ENCODE measurements at places on chromosomes 6 and 20.
A peak's percentile ranks its signal among the peaks of the same experiment; 100 is the strongest.

DNA sequence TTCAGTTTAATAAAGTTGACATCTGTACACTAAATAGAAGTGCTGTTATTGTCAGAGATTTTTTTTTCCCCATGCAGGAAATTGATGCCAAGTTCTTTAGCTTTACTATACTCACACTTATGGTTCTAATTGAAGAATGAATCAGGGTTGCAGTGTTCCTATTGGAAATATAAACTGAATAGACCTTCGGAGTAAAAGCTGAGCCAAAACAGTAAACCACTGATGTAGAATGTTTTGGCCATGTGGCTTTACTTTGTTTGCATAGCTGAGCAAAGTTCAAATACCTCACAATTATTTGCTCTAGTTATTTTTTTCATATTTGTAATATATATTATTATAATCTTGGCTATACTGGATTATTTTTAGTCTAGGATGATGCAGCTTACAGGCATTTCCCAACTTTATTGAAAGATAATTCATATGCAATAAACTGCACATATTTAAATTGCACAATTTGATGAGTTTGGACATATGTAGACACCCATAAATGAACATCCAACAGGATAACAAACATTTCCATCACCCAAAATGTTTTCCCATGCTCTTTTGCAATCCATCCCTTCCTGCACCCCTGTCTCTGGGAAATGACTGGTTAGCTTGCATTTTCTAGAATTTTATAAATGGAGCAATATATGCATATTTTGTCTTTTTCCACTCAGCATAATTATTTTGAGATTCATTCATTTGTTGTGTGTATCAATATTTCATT lies 105.8 kb upstream of the NOX3 start:
- no peak for DNase-seq

- DNase-seq = no peak
These were observed 92.1 kb downstream of the FOXC1 start for GRCh38 chr6:1701668-1702353.

DNA sequence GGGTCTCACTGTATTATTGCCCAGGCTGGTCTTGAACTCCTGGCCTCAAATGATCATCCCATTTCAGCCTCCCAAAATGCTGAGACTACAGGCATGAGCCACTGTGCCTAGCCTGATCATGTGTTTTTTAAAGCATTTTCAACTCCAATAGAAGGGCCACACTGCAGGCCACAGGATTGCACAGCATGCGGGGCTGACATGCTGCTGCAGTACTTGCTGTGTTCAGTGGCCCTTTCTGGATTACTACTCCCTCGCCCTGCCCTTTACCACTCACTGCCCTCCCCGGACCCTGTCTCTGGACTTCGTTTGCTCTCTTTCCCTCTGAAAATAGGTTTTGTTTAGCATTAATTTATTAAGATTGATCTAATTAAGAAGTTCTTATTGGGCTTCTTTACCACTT lies 37.3 kb downstream of the HECA start:
- DNase-seq = no peak

DNA sequence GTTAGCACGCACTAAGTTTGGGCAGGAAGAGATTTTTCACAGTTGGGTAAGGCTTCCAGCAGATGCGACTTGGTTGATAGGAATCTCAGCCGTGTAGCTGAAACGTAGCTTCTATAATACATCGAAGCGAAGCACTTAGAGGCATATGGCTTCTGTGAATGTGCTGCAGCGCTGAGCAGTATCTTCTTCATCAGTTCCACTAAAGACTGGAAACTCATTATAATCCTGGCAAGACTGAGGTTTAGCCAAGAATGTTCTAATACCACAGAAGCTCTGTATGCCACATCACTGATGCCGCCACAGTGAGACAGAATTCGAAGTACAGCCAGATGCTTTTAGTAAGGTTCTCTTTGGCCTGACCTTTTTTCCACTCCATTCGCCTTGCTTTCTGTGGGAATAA lies 680.2 kb upstream of the AGPAT4 start:
- no peak for DNase-seq

DNA sequence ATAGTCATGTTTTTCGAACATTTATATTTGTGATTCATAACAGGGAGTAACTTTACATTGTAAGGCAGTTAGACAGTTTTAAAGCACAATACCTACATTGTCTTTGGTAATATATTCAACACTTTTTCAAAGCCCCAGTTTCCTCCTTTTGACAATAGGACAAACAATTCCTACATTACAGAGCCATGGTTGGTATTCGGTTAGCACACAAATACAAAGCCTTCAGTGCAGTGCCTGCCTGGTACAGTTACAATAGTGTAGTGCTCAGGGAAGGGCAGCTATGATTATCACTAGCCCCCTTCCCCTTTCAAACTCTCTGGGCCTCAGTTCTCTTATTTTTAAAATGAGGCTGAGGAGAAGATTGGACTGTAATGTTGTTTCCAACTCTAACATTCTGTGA lies 207.8 kb downstream of the TPBG start:
- no peak for DNase-seq

DNA sequence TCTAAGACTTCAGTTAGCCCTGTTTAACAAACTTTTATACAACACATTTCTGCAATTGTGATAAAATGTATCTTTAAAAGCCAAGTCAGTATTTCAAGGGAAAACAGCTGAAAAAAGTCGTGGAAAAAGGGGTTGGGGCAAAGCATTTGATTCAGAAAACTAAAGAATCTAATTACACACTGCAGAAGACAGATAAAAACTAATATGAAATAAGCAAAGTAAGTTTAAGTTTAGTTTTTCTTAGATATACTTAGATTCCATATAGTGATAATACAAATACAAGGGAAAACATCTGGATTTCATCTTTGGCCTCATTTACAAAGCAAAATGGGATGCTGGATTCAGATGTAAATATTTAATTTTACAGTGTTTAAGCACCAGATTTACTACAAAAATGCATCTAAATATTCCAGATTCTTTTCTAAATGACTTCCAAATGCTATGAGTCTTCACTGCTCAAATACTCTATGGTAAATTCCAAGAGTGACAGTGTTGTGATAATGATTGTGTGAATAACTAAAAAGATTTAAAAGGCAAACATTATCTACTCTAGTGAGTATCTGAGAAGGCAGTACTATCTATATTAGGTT lies 1.5 kb upstream of the ADNP start:
- DNase-seq = no peak

DNA sequence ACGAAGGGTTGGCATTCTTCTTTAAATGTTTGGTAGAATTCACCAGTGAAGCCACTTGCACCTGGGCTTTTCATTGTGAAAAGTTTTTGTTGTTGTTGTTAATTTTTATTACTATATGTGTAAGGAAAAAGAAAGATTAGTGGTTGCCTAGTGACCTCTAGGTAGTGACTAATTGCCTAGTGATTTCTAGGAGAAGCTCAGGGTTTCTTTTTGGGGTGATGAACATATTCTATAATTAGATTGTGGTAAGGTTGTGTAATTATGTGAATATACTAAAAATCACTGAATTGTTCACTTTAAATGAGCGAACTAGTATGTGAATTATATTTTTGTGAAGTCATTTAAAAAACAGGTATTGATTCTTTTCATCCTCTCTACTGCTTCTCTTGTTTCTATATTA lies 123.8 kb upstream of the TMEM170B start:
- DNase-seq = no peak

- DNase-seq = no peak
These were observed 114.9 kb upstream of the IFNGR1 start for GRCh38 chr6:137334094-137334493.

GRCh38 chr6:108348655-108349349 lies 53.9 kb downstream of the AFG1L start:
- DNase-seq = no peak

DNA sequence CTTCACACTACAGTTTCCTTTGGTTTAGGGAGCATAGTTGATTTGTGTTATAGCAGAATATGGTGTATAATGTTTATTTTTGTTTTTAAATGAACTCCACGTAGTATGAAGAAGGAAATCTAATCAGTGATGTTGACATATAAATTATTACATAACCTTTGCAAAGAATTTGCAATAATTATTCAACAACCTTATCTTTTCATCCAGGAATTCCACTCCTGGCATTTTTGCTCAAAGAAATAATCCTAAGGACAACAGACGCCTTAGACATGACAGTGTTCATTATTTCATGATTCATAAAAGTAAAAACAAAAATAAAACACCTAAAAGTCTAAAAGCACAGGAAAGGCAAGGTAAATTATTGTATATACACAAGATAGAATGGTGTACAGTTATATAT lies 229.2 kb downstream of the EPM2A start:
- DNase-seq = no peak

DNA sequence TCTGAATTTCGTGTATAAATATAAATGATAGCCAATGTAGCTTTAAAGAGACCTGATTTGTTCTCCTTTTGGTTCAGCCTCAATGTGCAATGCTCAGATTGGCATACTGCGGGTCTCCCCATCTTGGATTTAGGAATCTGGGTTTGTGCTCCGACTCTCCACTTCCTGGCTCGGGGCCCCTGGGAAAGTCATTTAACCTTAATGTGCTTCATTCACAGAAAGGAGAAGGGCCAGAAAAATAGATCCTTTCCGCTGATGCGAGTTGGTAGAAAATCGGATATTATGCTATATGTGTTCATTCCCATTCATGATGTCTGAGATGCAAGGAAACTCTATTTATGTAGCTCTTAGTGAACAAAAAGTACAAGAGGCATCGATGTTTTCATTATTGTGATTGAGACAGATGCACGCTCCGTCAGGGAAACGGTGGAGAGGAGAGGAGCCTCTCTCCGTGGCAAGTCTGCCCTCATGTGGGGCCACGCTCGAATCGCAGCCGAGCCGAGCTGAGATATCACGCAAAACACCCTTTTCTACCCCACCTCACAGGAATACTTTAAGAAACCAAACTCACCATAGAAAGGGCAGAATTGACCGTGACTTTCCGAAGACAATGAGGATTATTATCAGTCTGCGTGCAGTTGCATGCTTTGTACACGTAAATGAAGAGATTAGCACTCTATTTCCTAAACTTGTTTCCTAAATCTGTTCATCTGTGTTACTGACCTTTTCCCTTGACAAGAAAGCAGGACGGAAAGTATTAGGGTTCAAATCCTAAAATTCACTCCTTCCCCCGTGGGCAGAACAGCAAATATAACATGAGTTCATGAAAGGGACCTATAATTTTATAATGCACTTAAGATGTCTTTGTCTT lies 136.6 kb downstream of the COL9A1 start:
- peak; percentile 3 for DNase-seq
